ENCODE measurements at places on chromosomes 7 and 10.

- no peak for DNase-seq
Observed at GRCh38 chr7:112104120-112104519, 102.1 kb downstream of the DOCK4 start.

- DNase-seq = no peak
Observed at GRCh38 chr7:30648744-30649540, 33.3 kb downstream of the CRHR2 start.

GRCh38 chr7:69643708-69644445, 45.6 kb downstream of the AUTS2 start:
- DNase-seq = no peak

- DNase-seq = no peak
Observed at GRCh38 chr7:124792002-124792401, 26.4 kb upstream of the GPR37 start.

DNA sequence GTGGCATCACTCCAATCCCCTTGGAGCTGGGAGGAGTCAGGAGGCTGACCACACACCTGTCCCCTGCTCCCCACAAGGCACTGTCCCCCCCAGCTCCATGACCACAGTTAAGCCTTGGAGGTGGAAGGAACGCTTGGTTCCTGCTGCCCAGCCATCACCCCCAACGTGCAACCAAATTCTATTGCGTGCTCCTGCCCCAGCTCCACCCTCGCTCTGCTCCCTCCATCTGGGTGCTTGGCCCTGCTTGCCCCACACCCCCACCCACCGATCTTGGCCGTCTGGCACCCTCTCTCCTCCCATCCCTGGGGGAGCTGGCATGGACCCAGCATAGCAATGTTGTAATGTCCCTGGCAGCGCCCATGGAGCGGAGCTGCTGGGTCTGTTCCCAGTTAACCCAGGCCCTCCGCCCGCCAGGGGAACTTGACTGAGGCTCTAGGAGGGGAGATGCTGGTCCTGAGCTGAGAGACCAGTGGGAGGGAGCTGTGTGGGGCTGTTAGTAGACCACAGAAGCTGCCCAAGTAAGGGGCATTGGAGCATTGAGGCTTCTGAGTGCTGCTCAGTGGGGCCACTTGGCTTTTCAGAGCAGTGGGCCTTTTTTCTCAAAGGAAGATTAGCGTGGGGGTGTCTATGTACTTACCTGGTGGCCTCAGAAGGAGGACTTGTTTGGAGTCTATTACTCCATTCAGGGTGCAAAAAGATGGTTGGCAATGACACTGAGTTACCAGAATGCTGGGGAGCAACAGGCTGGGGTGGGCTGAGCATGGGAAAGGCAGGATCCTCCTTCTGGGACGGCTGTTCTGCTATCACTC, 1.1 kb downstream of the EPHB6 start:
- DNase-seq = no peak

DNA sequence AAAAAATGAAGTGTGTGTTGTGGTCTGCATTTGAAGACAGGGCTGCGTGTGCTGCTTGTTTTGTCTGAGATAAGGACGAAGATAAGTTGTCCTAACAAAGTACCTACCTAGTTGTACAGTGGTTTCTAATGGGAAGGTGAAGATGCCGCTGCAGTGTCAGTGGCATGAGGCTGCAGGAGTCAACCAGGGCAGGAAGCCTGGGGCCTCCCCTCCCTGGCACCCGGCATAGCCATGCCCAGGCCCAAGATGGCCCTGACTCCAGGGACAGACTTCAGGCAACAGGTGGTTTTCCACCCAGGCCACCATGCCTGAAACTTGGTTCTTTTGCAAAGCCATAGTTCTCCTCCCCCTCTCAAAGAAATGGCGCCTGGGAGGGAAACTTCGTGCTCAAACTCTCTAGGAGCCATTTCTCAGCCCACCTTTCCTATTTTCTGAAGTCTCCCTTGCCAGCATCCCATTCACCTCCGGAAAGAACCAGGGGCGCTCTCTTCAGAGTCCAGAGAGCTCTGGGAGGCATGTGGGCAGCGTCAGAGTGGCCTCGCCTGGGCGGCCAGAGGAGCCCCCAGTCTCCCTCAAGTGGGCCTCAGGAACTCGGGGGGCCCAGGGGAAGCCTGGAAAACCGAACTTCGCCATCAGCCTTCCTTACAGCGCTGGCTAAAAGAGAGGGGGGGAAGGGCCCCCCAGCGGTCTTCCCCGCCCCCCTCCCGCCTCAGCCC, 2.1 kb upstream of the KAT6B start:
- no peak for DNase-seq

DNA sequence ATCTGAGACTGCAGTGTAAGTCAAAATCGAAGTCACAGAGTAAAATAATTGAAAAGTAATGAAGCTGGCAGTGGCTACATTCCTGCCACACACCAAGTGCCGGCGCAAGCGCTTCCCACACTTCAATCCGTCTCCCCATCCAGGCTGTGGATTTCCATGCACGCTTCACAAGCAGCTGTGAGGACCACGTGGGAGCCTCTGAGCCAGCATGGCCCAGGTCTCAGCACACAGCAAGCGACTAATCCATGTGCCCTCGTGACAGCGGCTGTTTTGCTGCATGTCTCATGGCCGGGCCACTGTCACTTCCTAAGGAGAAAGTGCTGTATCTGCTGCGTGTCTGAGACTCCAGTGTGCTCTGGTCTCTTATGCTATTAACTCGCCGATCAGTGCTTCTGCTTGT, 566.9 kb downstream of the DNAJB6 start:
- DNase-seq = no peak

- no peak for DNase-seq
Observed at GRCh38 chr10:73774637-73775036, 7.2 kb upstream of the CHCHD1 start.

- no peak for DNase-seq
Observed at GRCh38 chr7:76139670-76140069, 62.0 kb upstream of the SRRM3 start.

DNA sequence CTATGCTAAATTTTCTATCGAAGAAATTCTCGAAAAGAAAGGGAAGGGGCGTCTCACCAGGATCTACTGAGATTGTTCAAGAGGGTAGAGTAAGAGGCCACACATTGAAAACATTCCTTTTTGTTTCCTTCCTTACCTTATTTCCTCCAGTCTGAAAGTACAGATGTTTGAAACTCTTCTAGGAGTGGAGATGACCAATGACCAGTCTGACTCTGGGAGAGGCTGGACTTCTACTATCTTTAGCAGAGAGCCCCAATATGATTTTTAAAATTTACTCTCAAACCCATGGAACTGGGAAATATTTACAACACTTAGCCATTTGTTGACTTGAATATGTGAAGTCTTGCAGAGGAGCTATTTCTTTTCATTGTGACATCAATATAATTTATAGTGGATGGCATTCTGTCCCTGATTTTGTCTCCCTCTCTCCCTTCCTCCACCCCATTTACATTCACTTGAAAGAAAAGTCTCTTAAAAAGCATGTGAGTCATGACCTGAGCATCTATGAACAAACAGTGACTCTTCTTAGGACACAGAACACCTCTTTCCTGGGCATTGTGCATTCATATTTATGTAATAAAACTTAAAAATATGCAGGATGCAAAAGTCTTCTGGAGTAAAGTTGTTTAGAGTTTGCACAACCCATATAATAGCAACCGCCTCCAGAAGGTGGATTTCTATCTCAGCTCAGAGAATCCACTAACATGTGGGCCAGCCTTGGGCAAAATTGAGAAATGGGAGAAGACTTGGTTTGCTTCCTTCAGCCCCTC, 31.2 kb upstream of the BMPER start:
- no peak for DNase-seq

- no peak for DNase-seq
Observed at GRCh38 chr10:22874189-22874854, 53.5 kb upstream of the ARMC3 start.

- peak; percentile 3 for DNase-seq
Observed at GRCh38 chr7:152866125-152866524, 106.6 kb downstream of the ACTR3B start.

DNA sequence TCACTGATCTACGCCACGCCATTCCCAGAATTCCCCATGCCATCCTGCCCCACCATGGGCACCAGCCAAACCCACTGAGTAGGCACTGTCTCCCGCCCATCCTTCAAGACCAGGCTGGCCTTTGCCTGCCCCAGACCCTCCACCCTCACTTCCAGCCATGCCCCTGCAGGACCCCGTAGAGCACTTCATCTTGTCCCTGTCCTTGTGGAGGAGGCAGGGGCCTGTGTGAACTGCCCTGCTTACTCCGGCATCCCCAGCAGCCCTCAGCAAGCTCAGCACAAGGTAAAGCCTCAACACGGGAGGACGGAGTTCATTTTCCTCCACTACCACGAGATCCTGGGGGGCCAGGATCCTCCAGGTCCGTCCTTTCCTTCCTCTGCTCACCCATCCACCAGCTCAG, 577.7 kb downstream of the PTPRN2 start:
- DNase-seq = no peak

GRCh38 chr10:124197371-124198124, 104.2 kb upstream of the CHST15 start:
- DNase-seq = no peak

DNA sequence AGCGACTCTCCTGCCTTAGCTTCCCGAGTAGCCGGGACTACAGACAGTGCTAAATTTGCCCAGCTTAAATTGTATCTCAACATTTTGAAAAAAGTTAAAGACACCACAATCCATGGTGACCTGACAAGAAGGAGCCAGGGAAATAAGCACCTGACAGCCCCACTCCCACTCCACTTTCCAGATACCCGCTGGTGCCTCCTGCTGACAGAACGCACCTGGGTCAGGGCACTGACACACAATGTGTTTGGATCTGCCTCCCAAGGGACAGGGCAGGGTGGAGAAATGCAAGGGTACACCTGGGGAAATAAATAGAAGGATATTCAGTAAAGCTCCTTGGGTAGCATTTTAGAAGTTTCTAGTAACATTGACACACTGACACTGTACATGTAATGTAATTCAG, 58.9 kb upstream of the OPN4 start:
- DNase-seq = no peak

- no peak for DNase-seq
Observed at GRCh38 chr7:136247211-136247610, 270.1 kb upstream of the MTPN start.

- DNase-seq = no peak
Observed at GRCh38 chr10:49833168-49833567, 71.0 kb upstream of the OGDHL start.

- no peak for DNase-seq
Observed at GRCh38 chr7:39130857-39131526, 153.3 kb downstream of the POU6F2 start.

DNA sequence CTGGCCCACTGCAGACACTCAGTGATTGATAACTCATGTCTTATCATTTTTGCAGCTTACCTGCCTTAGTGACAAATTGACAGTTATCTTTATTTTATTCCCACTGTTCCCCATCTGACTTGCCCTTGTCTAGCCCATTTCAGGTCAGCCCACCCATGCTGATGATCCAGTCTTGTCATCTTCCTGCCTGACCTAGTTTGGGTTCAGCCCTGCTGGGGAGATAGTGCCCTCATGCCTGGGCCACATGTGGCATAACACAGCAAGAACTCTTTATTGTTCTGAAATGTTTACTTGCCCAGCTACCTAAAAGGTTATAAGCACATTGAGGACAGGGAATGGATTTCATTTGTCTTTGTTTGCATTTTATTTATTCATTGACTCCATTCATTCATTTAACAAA, 75.6 kb downstream of the ENTPD1 start:
- no peak for DNase-seq

DNA sequence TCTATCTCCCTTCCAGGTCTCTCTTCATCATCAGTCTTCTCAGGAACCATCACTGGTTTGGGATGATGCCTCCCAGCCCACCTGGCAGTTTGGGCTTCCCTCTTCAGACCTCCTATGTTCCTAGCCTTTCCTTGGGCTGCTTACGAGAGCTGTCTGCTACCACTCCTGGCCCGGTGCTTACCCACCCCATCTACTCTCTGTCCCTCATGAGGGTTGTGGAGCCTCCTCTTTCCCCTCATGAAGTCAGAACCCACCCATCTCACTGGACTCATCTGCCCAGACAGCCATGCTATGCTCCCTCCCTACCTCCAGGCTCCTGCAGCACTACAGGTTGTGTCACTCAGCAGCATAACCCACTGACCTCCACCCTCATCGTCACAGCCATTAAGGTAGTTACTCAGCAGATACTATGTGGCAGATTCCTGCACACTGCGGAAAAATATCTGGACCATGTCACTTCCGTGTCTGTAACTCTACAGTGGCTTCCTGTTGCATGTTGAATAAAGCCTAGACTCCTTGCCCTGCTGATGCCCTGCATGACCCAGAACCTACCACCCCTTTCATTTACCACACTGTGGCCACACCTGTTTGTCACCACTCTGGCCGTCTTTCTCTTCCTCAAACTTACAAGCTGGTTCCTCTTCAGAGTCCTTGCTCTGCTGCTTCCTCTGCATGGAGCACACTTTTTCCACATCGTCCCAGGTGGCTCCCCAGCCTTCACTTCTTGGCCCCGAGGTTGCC, 2.0 kb downstream of the DBNL start:
- DNase-seq = no peak

GRCh38 chr7:65216469-65216868, 157.2 kb upstream of the ZNF92 start:
- DNase-seq = peak; percentile 3

GRCh38 chr10:124680675-124681074, 63.5 kb downstream of the FAM53B start:
- peak; percentile 31 for DNase-seq

- DNase-seq = peak; percentile 53
Observed at GRCh38 chr10:97407211-97407951, 6.2 kb upstream of the RRP12 start.

GRCh38 chr7:42994096-42994495, 61.9 kb downstream of the MRPL32 start:
- no peak for DNase-seq

GRCh38 chr7:131835141-131835540, 278.7 kb upstream of the PODXL start:
- DNase-seq = no peak

DNA sequence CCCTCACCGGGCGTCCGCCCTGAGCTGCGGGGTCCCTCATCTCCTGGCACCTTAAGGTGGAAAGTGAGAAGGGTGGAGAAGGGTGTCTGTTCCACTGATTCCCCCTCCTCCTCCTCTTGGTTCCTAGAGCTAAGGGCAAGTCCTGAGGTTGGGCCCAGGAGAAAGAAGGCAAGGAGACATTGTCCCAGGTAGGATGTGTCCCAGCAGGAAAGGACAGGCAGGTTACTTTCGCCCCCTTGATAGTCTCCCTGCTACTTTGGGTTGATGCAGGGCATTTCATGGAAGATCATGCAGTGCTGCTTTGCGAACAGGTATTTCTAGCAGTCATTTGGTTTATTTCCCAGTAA, 582 bp downstream of the STEAP2 start:
- no peak for DNase-seq

DNA sequence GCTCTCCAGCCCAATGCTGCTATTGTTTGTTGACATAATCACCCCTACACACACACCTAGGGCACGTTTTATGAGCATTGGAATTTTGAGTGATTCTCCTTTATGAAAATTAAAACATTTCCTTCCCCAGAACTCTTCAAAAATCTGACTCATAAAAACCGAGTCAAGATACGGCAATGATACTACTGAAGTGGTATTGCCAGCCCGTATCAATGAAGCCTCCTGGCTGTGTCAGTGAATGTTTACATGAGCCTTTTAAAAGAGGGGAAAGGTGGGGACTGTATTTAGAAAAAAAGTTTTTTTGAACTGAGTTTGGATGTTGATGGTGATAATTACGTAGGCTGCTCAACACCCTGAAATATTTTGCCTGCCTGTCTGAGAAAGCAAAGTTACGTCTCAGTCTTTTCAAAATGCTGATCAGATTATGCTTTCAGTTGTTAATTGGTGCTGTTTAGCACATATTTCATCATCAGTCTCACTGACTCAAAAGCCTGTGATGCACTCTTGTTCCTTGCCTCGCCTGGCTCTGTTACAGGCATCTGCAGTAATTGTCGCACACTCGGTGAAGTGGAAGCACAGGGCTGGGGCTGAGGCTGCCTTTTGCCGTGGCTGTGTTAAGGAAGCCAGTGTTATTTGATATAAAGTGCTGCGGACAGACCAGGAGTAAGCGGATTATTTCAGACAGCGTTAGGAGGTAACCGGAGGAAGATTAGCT, 157.4 kb upstream of the TCF7L2 start:
- peak; percentile 58 for DNase-seq

Data from stromal cell of bone marrow (primary cell).